Cardiac septum (tissue), 1 donor: ENCODE measurements at places on chromosomes 16 and 17. TPM values are rescaled to one million over a fixed set of nuclear protein-coding genes. Genes with fewer than 3 reads are reported as not detected.

KRT12 gene
- total RNA-seq = not detected

OR1A1 gene
- not detected for total RNA-seq

HLF gene
- 9.8 TPM for total RNA-seq

APOBR gene
- total RNA-seq = 0.51 TPM

PYY gene
- not detected for total RNA-seq

SPATA32 gene
- total RNA-seq = not detected

NPIPB2 gene
- total RNA-seq = 1.9 TPM

SALL1 gene
- total RNA-seq = 0.22 TPM

KRTAP2-2 gene
- not detected for total RNA-seq

PIGS gene
- 51.5 TPM for total RNA-seq

FOXN1 gene
- not detected for total RNA-seq

TMC5 gene
- total RNA-seq = not detected

WSCD1 gene
- 1.4 TPM for total RNA-seq

TAT gene
- total RNA-seq = not detected

- no peak for DNase-seq
These were observed 15.0 kb upstream of the SLC16A11 start for GRCh38 chr17:7058831-7059447.

DNA sequence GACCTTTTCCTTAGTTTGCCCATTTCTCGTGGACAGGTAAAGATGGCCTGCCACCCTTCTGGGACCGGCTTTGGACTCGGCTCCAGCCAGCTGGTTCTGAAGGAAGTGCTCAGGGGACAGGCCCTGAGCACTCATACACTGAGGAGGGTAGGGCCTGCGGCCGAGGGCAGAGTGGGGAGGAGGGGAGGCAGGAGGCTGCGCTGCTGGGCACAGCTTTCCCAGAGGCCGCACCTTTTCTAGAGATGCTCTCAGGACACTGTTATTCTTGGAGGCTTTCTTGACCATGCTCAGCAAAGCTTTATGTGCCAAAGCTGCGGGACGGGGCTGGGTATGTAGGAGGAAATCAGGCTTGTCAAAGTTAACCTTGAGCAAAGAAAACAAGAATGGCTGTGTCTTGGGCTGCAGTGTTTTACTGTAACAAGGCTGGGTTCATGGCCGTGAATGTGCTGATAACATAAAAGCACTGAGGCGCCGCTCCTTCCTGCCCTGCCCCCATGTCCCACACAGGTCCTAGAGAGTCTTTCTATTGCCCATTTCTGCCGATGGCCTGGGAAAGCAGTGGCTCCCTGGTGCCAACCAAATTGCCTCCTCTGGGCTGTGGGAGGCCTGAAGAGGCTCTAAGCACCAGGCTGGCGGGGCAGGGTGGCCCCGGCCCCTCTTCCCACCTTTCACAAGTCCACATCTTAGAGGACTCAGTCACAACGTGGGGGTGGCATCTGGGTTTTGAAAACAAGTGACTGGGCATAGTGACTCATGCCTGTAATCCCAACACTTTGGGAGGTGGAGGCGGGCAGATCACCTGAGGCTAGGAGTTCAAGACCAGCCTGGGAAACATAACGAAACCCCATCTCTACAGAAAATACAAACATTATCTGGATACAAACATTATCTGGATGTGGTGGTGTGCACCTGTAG, 22.3 kb upstream of the TIMP2 start:
- DNase-seq = no peak

- DNase-seq = no peak
These were observed 89.9 kb downstream of the C16orf78 start for GRCh38 chr16:49463529-49463928.

DNA sequence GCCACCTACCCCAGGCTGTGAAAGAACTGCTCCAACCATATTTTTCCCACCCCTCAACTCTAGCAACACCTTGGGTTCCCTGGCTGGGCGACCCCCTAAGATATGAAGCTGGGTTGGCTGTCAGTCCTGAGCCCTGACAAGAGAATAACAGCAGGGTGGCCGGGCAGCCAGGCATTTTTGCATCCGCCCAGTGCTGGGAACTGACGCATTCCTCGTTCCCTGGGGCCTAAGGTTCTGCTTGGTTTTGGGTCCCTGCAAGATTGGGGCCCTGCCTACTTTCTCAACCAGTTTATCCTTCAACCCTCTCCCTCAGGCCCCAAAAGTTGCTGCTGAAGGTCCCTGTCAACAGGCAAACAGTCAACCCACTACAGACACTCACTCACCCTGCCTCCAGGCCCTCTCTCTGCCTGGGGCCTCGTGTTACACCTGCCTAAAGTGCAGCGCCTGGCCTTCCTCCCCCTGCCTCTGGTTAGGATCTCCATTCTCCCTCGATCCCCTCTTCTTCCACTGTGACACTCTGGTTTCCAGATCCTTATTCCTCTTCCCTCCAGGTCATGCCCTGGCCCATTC, 151.5 kb downstream of the STX8 start:
- no peak for DNase-seq

GRCh38 chr17:79549141-79549915, 61.5 kb downstream of the RBFOX3 start:
- DNase-seq = no peak

DNA sequence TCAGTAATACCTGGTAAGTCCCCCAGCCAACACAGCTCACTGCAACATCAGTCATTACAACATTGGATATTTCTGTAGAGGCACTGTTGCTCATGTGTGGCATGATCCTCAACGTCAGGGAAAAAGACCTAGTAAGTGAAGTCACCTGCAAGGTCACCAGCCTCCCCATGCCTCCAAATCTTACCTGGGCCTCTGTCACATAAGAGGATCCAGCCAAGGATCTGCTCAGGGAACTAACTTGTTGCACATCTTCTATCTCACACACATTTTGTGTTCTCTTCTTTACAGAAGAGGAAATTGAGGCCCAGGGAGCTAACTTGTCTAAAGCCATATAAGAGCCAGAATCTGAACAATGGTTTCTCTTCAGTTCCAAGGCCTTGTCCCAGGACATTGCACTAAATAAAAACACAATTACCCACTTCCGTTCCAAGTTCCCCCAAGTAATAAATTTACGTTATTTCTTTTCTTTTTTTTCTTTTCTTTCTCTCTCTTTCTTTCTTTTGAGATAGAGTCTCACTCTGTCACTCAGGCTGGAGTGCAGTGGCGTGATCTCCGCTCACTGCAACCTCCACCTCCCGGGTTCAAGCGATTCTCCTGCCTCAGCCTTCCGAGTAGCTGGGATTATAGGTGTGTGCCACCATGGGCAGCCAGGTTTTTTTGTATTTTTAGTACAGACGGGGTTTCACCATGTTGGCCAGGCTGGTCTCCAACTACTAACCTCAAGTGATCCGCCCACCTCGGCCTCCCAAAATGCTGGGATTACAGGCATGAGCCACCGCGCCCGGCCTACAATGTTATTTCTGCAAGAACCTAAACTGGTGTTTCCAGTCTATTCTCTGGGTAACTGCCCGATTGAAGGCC, 1.3 kb downstream of the SHMT1 start:
- no peak for DNase-seq

DNA sequence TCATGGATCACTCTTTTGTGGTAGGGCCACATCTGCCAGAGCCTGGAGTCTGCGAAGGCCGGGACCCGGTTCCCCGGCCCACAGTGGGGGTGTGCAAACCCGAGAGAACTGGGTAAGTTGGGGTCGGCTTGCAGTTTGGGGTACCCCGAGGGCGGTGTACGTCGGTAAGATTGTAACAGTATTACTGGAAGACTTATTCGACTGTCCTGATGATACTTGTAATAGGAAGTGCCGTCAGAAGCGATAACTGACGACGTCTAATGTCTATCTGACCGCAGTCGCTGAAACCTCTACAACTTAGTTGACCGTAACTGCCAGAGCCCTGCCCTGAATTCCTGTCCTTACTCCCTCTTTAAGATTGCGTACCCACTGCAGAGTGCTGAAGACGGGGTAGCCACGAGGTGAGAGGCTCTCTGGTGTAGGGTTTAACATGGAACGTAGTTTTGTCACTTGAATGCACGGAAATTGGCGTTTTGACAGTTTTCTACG, 24.0 kb downstream of the TRPV2 start:
- DNase-seq = no peak

- DNase-seq = no peak
These were observed 504.0 kb upstream of the RBFOX1 start for GRCh38 chr16:6828690-6829089.

DNA sequence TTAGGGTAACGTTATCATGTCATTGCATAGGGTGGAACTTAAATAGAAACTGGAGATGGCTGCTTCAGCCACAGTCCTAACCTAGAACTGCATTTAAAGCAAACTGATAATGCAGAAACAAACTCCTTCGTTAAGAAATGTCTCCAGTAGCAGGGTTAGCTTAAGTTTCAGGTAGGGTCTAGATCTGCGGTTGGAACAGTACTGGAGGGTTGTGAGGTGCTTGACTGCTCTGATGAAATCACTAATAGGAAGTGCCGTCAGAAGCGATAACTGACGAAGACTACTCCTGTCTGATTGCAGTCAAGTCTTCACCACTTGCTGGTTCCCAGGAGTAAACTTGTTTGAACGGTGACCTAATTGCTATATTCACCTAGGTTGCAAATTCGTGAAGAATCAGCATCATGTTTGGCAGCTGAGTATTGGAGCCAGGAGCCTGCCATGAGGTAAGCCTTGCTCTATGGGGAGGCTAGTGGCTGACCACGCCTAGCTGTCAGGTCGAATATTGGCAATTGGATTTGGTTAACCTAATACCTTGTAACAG, 24.5 kb downstream of the TRPV2 start:
- no peak for DNase-seq

DNA sequence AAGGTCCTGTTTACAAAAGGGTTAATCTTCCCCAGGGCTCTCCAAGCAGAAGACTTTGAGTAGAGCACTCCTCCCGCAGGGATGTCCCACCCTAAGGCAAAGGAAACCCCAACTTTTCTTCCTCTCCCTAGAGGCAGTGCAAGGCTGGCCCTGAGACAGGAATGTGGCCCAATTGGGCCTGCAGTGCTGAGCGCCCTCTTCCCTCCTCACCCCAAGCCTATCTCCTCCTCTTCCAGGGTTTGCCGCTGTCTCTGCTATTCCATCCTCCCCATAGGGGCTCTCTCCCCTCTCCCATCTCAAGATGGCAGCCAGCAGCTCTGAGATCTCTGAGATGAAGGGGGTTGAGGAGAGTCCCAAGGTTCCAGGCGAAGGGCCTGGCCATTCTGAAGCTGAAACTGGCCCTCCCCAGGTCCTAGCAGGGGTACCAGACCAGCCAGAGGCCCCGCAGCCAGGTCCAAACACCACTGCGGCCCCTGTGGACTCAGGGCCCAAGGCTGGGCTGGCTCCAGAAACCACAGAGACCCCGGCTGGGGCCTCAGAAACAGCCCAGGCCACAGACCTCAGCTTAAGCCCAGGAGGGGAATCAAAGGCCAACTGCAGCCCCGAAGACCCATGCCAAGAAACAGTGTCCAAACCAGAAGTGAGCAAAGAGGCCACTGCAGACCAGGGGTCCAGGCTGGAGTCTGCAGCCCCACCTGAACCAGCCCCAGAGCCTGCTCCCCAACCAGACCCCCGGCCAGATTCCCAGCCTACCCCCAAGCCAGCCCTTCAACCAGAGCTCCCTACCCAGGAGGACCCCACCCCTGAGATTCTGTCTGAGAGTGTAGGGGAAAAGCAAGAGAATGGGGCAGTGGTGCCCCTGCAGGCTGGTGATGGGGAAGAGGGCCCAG, 1.0 kb downstream of the PRRT2 start:
- DNase-seq = no peak

DNA sequence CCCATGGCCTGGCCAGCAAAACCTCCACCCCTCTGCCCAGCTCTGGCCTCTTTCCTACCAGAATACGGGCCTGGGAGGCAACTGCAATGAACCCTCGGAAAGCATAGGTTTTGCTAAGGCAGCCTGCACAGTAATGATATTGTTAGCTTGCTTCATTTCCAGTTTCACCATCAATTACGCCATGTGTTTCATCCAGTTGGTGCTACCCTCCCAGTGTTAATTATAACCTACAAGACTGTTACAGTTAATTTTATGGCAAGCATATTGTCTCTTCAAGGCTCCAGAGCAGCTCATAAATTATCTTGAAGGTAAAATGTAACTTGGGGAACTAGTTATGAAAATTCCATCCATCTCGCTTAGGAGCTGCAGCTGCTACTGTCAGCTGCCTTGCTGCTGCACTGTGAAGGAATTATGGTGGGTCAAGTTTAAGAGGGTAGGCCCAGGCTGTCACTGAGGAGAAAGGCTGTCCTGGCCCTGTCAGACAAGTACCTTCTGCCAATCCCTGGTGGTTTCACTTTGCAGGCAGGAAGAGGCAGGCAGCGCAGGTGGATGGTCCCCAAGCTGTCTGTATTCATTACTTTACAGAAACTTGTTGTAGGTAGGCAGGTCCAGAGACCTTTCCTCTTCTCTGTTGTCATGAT, 242.9 kb downstream of the FTO start:
- DNase-seq = no peak

- DNase-seq = no peak
These were observed 20.1 kb upstream of the RAI1 start for GRCh38 chr17:17661134-17661533.

GRCh38 chr16:8989099-8989878, 25.6 kb upstream of the USP7 start:
- no peak for DNase-seq

- DNase-seq = no peak
These were observed 25.4 kb downstream of the METRNL start for GRCh38 chr17:83104577-83105505.

GRCh38 chr17:62819511-62820221, 11.6 kb upstream of the MARCHF10 start:
- DNase-seq = no peak

DNA sequence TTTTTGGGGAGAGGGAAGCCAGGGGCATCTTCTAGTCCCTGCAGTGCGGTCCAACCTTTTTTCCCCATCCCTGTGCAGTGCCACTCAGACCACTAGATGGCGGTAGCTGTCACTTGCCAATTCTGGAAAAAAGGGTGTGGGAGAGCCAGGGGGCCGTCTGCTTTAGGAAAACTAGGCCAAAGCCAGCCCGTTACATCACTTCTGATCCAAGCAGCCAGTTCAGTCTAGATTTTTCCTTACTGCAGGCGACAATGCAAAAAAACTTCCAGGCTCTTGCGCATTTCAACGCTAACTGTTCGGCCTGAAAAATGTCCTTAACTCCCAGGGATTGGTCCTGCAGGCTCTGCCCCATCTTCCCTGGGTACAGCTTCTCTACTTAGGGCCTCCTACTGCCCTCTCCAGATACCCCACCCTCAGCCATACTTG, 69.2 kb upstream of the CES5A start:
- DNase-seq = peak; percentile 79

- no peak for DNase-seq
These were observed 40.2 kb downstream of the ZNF750 start for GRCh38 chr17:82799591-82799990.

DNA sequence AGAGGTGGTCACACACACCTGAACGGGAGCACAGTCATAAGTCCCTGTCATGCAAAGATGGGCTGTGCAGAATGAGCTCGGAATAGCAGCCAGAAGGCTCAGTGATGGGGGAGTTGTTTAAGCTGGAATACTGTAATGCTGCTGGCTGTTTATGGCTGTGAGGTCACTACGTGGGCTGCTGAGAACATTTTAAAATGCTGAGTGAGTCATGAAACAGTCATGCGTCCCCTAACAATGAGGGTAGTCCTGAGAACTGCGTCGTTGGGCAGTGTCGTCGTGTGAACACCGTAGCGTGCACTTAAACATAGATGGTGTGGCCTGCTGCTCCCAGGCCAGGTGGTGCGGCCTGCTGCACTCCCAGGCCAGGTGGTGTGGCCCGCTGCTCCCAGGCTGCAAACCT, 39.7 kb downstream of the TBCD start:
- DNase-seq = no peak

GRCh38 chr16:69503244-69503643, 62.5 kb upstream of the NFAT5 start:
- no peak for DNase-seq
